Natural killer cell treated with Interleukin-12 subunit alpha and Interleukin-12 subunit beta and Interleukin-15 and Interleukin-18, amount 100 ng/mL, for 72 hours (primary cell): ENCODE measurements at places on chromosomes 4 and X.

GRCh38 chrX:73903941-73904340 is 340.9 kb downstream of the CHIC1 start:
- no peaks in the 10 kb centered on the region for H3K27me3 ChIP-seq
- no peaks in the 10 kb centered on the region for H3K4me1 ChIP-seq
- no peak overlapping the region for H3K27ac ChIP-seq
- no peak overlapping the region for H3K4me3 ChIP-seq
- no peaks in the 10 kb centered on the region for H3K36me3 ChIP-seq

- H3K4me1 ChIP-seq: no peaks in the 10 kb centered on the region
- H3K27ac ChIP-seq: no peak overlapping the region
- no peaks in the 10 kb centered on the region for H3K36me3 ChIP-seq
- no peak overlapping the region for H3K4me3 ChIP-seq
These were observed 28.9 kb downstream of the FGF5 start for GRCh38 chr4:80295336-80295735.

- H3K4me1 ChIP-seq: no peaks in the 10 kb centered on the region
- H3K27ac ChIP-seq: no peak overlapping the region
- H3K27me3 ChIP-seq: peaks cover 17% of the 10 kb centered on the region
- H3K4me3 ChIP-seq: no peak overlapping the region
- H3K36me3 ChIP-seq: no peaks in the 10 kb centered on the region
- DNase-seq: no peak
These were observed 50.7 kb downstream of the C4orf33 start for GRCh38 chr4:129146639-129147038.

DNA sequence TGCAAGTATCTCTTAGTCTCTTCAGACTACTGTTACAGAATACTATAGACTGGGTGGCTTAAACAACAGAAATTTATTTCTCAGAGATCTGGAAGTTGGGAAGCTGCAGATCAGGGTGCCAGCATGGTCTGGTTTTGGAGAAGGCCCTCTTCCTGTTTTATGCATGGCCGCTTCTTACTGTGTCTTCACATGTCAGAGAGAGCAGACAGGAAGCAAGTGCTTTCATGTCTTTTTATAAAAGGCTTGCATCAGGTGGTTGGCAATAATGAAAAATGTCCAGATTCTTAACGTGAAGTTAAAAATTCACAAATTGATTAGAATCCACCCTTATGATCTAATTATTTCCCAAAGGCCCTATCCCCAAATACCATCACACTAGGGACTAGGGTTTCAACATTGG is 284.9 kb downstream of the RPA4 start:
- DNase-seq: no peak
- H3K27ac ChIP-seq: no peak overlapping the region
- H3K27me3 ChIP-seq: no peaks in the 10 kb centered on the region

DNA sequence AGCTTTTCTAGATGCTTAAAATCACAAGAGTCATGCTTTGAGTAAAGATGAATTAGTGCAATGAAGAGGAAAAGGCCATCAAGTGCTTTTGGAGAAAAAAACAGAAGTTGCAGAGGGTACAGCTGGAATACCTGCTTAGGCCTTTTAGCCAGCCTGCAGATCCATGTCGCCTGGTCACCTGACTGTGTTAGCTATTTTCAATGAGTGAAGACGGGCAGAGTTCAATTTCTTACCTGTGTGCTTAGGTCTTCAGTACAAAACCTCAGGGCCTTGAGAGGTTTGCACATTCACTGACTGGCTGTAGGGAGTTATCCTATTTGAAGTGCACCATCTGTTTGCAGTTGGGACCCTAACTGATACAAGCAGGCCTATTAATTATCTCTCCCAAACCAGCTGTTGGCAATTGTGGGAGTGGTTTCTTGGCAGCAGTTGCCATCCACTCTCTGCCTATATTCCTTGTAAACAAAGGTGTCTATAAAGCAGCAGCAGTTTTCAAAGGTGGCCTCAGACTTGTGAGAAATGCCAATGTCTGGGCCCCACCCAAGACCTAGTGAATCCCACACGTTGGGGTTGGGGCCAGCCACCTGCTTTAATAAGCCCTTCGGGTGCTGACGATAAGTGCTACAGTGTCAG is 16.3 kb upstream of the FAT1 start:
- no peaks in the 10 kb centered on the region for H3K36me3 ChIP-seq
- no peaks in the 10 kb centered on the region for H3K4me1 ChIP-seq
- DNase-seq: no peak
- H3K4me3 ChIP-seq: no peak overlapping the region
- no peaks in the 10 kb centered on the region for H3K27me3 ChIP-seq
- H3K27ac ChIP-seq: no peak overlapping the region

GRCh38 chrX:46202733-46203514 is 342.3 kb downstream of the ZNF674 start:
- DNase-seq: no peak
- H3K4me3 ChIP-seq: no peak overlapping the region
- peaks cover 3% of the 10 kb centered on the region for H3K4me1 ChIP-seq
- H3K27ac ChIP-seq: no peak overlapping the region
- H3K27me3 ChIP-seq: peaks cover 21% of the 10 kb centered on the region

DNA sequence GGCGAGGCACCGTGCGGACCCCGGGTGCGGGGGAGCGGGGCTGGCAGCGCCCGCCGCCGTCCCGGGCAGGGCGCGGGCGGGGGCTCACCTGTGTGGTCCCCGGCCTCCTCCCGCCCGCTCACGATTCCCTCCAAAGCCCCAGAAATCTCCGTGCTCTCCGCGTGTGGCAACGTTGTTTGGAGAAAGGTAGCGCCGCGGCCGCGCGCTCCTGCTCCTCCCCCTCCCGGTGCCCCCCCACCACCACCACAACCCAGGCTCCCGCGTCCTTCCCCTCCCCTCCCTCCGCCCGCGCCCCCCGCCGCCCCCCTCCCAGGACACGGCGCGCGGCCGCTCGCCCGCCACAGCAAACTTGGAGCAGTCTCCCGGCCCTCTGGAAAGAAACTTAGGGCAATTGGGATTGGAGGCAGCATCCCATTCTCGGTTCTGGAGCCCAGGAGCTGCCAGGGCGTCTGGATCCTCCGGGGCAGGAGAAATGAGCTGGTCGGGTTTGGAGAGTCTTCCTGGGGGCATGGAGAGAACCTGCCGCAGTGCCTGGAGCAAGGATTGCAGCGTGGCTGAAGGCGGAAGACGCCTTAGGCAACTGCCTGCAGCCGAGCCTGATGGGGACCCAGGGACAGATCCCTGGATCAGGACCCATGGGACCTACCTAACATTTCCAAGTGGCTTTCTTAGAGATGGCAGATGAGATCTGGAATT is 855 bp downstream of the KLF3 start:
- H3K27me3 ChIP-seq: no peaks in the 10 kb centered on the region
- no peak for DNase-seq
- peaks cover 10% of the 10 kb centered on the region for H3K36me3 ChIP-seq
- H3K4me1 ChIP-seq: peaks cover 57% of the 10 kb centered on the region
- peak overlapping the region; percentile 93 for H3K27ac ChIP-seq

GRCh38 chrX:17376431-17377077 is 1.6 kb downstream of the NHS start:
- DNase-seq: no peak
- peaks cover 13% of the 10 kb centered on the region for H3K27me3 ChIP-seq
- H3K4me3 ChIP-seq: no peak overlapping the region
- no peaks in the 10 kb centered on the region for H3K4me1 ChIP-seq
- no peaks in the 10 kb centered on the region for H3K36me3 ChIP-seq
- H3K27ac ChIP-seq: no peak overlapping the region

- H3K27me3 ChIP-seq: no peaks in the 10 kb centered on the region
- no peaks in the 10 kb centered on the region for H3K36me3 ChIP-seq
- H3K4me1 ChIP-seq: peaks cover 4% of the 10 kb centered on the region
- H3K4me3 ChIP-seq: no peak overlapping the region
- DNase-seq: no peak
- H3K27ac ChIP-seq: no peak overlapping the region
These were observed 77.8 kb upstream of the STIM2 start for GRCh38 chr4:26782830-26783202.

DNA sequence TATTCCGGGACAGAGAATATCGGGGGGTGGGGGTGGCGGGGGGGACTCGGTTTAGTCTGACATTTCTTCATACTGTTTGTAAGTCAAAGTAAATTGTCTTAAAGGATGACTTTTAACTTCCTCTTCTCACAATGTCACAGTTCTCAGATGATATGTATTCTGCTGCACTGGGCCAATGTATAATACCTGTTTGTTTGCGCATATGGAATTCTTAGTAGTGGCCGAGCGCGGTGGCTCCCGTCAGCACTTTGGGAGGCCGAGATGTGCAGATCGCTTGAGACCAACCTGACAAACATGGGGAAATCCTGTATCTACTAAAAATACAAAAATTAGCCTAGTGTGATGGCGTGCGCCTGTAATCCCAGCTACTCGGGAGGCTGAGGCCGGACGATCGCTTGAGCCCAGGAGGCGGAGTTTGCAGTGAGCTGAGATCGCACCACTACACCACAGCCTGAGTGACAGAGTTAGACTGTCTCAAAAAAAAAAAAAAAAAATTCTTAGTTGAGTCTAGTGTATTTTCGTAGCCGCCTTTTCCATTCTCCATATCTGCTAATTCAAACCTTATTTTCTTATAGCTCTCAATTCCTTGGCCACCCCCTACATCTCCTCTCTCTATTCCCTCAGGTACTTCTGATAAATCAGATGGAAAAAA is 851 bp downstream of the POLR2B start:
- H3K27ac ChIP-seq: peak overlapping the region; percentile 98
- DNase-seq: peak; percentile 69
- H3K36me3 ChIP-seq: peaks cover 19% of the 10 kb centered on the region

DNA sequence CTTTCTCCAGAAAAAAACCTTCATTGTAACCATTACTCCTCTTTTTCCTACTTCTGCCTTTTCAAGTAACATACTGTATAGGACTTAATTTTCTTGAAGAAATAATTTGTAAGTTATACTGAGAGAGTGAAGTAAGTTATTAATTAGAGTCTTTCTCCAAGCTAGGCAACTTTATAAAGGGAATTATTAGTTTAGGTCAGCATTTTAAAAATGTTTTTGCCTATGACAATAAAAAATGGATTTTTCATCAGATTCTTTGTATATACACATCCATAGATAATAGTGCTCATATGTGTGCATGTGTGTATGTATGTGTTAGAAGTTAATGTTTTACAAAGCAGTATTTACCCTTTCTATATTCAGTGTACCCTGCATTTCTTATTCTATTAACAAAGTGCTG is 10.4 kb upstream of the NUDT6 start:
- peaks cover 28% of the 10 kb centered on the region for H3K36me3 ChIP-seq
- peaks cover 10% of the 10 kb centered on the region for H3K4me1 ChIP-seq
- no peaks in the 10 kb centered on the region for H3K27me3 ChIP-seq
- no peak overlapping the region for H3K4me3 ChIP-seq
- DNase-seq: no peak
- no peak overlapping the region for H3K27ac ChIP-seq

DNA sequence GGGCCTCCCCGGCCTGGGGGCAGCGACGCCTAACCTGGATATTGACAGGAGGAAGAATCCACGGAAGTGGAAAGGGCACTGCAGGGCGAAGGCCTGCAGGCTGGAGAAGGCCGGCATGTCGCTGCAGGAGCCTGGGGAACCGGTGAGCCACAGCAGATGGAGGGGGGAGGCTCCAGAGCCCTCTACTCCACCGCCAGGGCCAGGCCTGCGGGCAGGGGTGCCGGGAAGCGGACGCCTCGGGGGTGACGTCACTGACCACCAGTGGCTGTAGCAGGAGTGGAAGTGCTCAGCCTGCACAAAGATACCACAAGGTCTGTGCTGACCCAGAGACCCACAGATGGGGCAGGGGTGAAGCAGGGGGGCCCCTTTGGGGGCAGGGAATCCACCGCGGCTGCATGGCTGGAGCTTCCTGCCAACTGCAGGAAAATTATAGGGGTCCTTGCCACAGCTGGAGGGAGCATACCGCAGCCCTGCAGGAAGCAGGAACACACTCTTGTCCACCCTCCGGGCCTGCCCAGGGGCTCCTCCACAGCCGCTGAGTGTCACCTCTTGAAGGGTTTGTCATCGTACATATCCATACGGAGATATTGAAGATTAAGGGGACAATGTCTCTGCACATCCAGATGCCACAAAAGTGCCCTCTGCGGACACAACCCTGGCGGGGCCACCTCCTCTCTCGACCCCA is 7.6 kb upstream of the HTRA3 start:
- H3K4me3 ChIP-seq: no peak overlapping the region
- H3K36me3 ChIP-seq: no peaks in the 10 kb centered on the region
- peaks cover 15% of the 10 kb centered on the region for H3K27me3 ChIP-seq
- peaks cover 4% of the 10 kb centered on the region for H3K4me1 ChIP-seq
- H3K27ac ChIP-seq: no peak overlapping the region

- DNase-seq: no peak
- peaks cover 16% of the 10 kb centered on the region for H3K4me1 ChIP-seq
- no peaks in the 10 kb centered on the region for H3K36me3 ChIP-seq
- peak overlapping the region; percentile 86 for H3K27ac ChIP-seq
- peak overlapping the region; percentile 72 for H3K4me3 ChIP-seq
- H3K27me3 ChIP-seq: no peaks in the 10 kb centered on the region
These were observed 105.5 kb downstream of the TMEM164 start for GRCh38 chrX:110108381-110108821.

GRCh38 chr4:78441756-78442155 is 109.8 kb upstream of the ANXA3 start:
- no peak overlapping the region for H3K4me3 ChIP-seq
- no peaks in the 10 kb centered on the region for H3K36me3 ChIP-seq

GRCh38 chr4:27490315-27490714 is 629.7 kb downstream of the STIM2 start:
- H3K4me1 ChIP-seq: no peaks in the 10 kb centered on the region
- DNase-seq: no peak
- no peaks in the 10 kb centered on the region for H3K27me3 ChIP-seq
- H3K4me3 ChIP-seq: no peak overlapping the region

DNA sequence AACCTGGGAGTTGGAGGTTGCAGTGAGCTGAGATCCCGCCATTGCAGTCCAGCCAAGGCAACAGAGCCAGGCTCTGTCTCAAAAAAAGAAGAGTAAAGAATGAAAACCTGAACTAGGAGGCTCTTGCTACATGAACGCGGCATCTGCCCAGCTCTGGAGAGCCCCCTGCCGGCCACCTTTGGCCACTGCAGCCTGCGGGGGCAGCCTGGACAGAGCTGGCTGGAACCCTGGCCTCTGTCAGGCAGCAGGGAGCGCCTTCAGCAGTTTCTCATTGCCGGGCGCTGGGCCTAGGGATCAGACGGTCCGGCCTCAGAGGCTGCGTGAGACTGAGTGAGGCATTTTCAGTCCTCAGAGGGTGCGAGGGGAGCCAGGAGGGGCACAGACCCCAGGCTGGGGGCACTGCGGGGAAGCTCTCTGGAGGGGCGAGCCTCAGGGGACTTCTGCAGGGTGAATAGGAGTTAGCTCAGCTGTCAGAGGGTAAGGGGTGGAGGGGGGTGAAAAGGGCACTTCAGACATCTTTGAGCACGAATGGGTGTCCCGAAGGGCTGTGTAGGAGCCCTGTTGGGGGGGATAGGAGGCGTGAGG is 17.5 kb downstream of the DOK7 start:
- no peaks in the 10 kb centered on the region for H3K36me3 ChIP-seq
- no peak overlapping the region for H3K27ac ChIP-seq
- peaks cover 2% of the 10 kb centered on the region for H3K4me1 ChIP-seq
- no peak overlapping the region for H3K4me3 ChIP-seq

GRCh38 chrX:137032341-137032694 is 1.5 kb downstream of the GPR101 start:
- H3K4me3 ChIP-seq: no peak overlapping the region
- no peak overlapping the region for H3K27ac ChIP-seq
- H3K27me3 ChIP-seq: peaks cover 34% of the 10 kb centered on the region
- H3K4me1 ChIP-seq: peaks cover 3% of the 10 kb centered on the region

GRCh38 chrX:110346681-110347080 is 12.0 kb upstream of the RTL9 start:
- no peak overlapping the region for H3K27ac ChIP-seq
- no peak overlapping the region for H3K4me3 ChIP-seq
- no peaks in the 10 kb centered on the region for H3K27me3 ChIP-seq
- no peaks in the 10 kb centered on the region for H3K4me1 ChIP-seq
- no peak for DNase-seq
- no peaks in the 10 kb centered on the region for H3K36me3 ChIP-seq
